ENCODE measurements at places on chromosomes 1 and 21.

GRCh38 chr21:19122356-19122755 is 718.8 kb upstream of the TMPRSS15 start:
- DNase-seq: no peak

GRCh38 chr21:32330784-32331311 is 32.2 kb downstream of the MRAP start:
- DNase-seq: peak; percentile 64

- no peak for DNase-seq
These were observed 49.0 kb downstream of the RGS7 start for GRCh38 chr1:241308011-241308410.

- DNase-seq: peak; percentile 65
These were observed 46.8 kb upstream of the A3GALT2 start for GRCh38 chr1:33367485-33368405.
